Activated naive CD8-positive, alpha-beta T cell treated with anti-CD3 and anti-CD28 coated beads for 36 hours (primary cell): ENCODE measurements at places on chromosomes 13 and 19. TPM values are rescaled to one million over a fixed set of nuclear protein-coding genes. Genes with fewer than 3 reads are reported as not detected.

ZNF844 gene
- 4.8 TPM for total RNA-seq

PSG7 gene
- total RNA-seq = not detected

JSRP1 gene
- total RNA-seq = 0.45 TPM

GAS6 gene
- 0.27 TPM for total RNA-seq

FFAR2 gene
- total RNA-seq = not detected

ZNF865 gene
- total RNA-seq = 10.7 TPM

POU2F2 gene
- 50.8 TPM for total RNA-seq

- no peak for DNase-seq
These were observed 37.1 kb upstream of the RNF113B start for GRCh38 chr13:98214008-98214643.

- DNase-seq = no peak
These were observed 107.2 kb downstream of the FNDC3A start for GRCh38 chr13:49082653-49083536.

DNA sequence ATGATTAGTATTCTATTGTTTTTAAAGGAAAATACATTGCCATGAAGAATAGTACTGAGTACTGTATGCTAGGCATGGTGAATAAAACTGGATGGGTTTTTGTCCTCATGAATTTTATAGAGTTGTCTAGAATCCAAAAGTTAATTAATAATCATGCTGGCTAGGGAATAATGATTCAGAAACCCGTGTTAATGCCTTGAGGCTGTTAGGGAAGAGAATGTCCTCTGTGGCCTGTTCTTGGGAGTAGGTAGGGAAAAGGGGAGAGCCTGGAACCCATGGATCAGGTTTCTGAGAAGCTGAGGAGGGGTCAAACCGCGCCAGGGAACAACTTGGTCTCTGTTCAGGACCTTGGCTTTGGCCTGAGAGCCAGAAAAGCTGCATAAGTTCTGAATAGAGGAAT lies 1376.3 kb upstream of the SLC10A2 start:
- no peak for DNase-seq

DNA sequence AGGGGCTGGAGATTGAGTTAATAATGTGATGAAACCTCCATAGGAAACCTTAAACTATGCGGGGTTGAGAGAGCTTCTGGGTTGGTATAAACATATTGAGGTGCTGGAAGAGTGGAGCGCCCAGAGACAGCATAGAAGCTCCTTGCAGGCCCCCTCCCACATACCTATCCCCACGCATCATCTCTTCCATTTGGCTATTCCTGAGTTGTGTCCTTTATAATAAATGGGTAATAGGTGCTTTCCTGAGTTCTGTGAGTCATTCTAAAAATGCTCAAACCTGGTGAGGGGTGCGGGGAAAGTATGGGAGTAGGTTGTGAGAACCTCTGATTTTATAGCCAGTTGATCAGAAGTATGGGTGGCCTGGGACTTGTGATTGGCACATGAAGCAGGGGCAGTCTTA lies 14.6 kb downstream of the CCDC122 start:
- no peak for DNase-seq

GRCh38 chr19:43444531-43445287 lies 20.7 kb downstream of the LYPD3 start:
- no peak for DNase-seq

DNA sequence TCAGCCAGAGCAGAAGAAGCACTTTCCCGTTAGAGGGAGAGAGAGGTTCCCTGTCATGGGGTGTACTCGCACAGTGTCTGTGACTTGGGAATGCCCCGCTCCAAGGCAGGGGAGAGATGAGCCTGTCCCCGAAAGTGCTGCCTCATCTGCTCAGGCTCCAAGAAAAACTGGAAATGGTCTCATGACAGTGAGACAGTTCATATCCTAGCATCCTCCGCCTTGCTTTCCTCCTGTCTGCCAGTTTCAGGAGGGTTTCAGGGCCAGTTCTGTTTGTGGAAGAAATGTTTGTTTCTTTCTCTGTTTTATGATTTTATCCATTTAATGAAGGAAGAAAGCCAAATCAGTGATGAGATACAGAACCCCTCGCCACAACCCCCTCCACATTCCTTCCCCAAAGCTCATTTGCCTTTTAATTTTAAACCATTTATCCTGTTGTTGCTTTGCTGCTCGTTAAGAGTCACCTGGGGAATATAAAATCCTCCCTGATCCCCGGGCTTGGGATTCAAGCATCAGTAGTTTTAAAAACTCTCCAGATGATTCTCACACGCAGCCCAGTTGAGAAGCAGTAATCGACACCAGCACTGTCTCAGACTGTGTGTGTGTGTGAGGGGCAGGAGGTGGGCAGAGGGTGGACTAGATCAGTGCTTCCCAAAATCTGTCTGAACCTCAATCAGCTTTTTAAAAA lies 144.6 kb upstream of the UBL3 start:
- DNase-seq = no peak

DNA sequence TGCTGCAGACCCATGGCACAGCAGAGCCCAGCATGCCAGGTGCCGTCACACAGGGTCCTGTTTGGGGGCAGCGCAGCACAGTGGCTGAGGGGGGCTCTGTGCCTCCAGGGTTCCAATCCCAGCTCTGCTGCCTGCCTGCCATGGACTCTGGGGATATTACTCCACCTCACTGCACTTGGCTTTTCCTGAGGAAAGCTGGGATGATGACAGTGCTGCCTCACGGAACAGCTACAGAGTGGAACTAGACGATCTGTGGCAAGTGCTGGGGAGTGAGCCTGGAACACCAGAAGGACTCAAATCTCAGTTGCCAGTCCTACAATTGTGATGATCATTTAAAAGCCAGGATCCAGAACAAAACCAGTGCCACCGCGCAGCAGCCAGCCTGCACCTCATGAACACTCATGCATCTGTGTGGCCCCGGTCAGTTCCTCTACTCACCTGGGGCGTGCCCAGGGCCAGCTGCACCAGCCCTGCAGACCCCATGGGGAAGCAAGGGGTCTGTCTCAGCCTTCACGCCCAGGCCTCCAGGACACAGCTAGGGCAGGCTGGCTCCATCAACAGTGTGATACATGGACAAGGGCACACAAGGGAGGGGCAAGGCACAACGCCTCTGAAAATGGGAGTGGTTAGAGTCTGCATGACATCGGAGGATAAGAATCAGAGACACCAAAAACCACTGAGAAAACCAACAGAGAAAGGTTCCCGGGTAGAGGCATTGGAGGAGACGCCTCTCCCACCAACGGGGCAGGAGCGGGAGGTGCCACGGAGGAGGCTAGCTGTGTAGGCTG lies 55.2 kb downstream of the ATP7B start:
- no peak for DNase-seq

DNA sequence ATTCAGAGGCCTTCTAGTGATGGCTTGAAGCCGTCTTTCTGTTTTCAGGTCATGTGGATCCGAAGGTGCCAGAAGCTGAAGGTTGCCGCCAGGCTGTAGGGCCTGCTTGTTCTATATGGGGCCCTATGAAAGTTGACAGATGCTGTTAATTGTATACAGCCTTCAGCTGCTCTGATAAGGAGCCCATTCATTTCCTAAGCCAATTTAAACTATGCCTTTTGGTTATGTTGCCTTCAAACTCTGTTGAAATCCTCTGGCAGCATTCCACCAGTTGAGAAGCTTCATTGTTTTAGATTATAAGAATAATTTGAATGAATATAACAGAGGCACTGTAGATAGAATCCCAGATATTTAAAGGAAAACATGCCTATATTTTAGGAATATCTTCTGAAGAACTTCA lies 34.4 kb downstream of the RAP2A start:
- DNase-seq = no peak

GRCh38 chr13:112933649-112934048 lies 35.4 kb upstream of the MCF2L start:
- DNase-seq = no peak

- DNase-seq = no peak
These were observed 9.9 kb upstream of the ZNF14 start for GRCh38 chr19:19742773-19743172.

DNA sequence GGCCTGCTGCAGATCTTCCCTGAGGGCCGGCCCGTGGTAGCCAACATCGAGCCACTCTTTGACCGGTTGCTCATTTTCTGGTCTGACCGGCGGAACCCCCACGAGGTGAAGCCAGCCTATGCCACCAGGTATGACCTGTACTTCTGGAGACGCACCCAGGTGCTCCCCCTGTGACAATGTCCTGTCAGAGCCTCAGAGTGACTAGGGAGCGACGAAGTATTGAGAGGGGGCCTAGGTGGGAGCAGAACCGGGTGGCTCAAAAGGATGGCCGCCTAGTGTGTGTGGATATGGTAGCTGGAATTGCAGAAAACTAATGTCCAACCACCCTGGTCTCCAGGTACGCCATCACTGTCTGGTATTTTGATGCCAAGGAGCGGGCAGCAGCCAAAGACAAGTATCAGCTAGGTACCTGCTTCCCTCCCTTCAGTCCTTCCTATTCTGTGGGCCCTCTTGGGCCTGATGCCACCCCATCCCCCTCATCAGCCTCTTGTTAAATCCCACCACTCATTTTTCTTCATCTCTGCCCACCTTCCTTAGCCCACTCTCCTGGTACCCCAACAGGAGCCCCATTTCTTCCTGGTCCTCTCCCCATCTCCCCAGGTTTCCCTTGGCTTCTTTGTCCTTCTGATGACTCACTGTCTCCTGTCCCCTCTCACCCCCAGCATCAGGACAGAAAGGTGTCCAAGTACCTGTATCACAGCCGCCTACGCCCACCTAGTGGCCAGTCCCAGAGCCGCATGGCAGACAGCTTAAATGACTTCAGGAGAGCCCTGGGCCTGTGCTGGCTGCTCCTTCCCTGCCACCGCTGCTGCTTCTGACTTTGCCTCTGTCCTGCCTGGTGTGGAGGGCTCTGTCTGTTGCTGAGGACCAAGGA lies 8.4 kb downstream of the EGLN2 start:
- no peak for DNase-seq

GRCh38 chr13:72259528-72259927 lies 392.5 kb upstream of the DACH1 start:
- DNase-seq = no peak

DNA sequence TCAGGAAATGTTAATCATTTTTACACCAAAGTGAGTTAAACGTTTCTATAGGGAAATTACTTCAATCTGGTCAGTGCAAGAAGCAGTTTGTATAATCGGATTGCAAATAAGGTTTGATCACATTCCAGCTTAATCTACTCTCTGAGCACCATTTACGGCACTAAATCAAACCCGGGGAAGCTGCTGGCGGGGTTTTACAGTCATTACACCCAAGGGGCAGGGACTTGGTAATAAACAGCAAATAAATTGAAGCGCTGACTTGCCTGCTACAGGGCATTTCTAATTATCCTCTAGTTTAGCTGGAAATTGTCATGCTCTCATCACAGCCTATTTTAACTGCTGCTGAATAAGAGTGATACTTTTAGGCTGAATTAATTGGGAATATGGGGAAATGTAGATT lies 152.1 kb upstream of the SOX21 start:
- no peak for DNase-seq

DNA sequence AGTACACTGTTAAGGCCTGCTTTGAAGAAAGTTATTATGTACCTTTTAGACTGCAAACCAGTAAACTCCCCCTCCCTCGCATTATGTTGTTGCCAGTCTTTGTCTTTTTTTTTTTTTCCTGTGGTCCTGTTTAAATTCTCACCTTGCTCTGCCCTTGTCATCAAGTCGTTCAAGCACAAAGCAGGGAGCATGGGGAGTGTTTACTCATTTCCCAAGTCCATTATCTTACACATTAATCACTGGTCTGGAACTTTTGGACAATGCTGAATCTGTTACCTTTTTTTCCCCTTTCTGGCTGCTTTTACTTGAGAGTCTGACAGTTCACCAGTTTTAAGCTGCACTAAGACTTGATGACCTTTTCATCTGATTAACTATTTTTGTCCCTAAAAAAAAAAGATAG lies 108.2 kb downstream of the DACH1 start:
- DNase-seq = no peak

DNA sequence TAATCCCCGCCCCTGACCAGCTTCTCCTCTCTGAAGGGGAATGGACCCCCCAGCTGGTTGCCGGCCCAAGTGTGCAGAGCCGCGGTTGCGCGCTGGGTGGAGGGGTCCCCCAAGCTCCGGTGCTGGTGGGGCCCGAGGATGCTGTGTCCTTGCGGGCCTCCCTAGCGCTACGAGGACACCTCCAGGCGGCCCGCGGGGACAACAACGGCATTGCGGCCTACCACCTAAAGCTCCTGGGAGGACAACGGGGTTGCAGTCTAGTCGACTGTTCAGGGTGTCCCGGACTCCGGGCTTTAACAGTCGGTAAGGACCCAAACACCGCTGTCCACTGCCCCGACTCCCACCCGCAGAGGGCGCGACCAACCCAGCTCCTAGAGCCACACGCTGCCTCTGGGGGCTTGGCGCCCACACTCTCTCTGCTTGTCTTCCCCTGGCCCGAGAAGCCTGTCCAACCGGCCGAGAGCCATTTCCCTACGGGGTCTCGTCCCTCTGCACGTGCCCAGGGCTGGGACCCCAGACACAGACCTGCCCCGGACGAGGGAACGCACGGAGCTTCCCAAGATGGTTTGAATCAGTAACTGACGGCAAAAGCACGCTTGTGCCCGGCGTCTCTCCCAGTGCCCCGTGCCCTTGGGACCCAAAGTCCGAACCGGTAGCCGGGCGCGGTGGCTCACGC lies 927 bp upstream of the SDHAF1 start:
- DNase-seq = peak; percentile 37

GRCh38 chr13:83121896-83122295 lies 760.4 kb downstream of the SLITRK1 start:
- DNase-seq = no peak

DNA sequence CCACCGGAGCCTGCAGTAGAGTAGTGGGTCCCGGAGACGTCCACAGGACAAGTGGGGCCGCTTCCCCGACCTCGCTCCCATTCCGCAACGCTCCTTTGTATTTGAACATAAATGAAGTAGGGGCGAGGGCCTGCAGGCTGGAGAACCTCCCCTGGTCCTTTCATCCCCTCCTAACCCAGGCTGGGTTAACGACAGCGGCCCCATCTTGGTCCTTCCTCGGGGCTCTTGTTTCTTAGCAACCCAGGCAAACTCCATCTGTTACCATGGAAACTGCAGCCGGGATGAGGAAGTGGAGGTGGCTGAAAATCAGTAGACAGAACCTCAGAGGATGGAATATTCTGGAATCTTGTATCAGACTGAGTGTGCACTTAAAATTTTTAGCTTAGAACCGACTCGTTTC lies 132.6 kb upstream of the USP29 start:
- DNase-seq = no peak

- DNase-seq = no peak
These were observed 124.9 kb upstream of the CSNK1A1L start for GRCh38 chr13:37230346-37230745.

GRCh38 chr13:29454931-29455481 lies 140.5 kb downstream of the SLC7A1 start:
- DNase-seq = no peak

- no peak for DNase-seq
These were observed 37.1 kb downstream of the AP1M1 start for GRCh38 chr19:16234552-16235445.

GRCh38 chr19:51780270-51780669 lies 14.7 kb upstream of the FPR3 start:
- no peak for DNase-seq

DNA sequence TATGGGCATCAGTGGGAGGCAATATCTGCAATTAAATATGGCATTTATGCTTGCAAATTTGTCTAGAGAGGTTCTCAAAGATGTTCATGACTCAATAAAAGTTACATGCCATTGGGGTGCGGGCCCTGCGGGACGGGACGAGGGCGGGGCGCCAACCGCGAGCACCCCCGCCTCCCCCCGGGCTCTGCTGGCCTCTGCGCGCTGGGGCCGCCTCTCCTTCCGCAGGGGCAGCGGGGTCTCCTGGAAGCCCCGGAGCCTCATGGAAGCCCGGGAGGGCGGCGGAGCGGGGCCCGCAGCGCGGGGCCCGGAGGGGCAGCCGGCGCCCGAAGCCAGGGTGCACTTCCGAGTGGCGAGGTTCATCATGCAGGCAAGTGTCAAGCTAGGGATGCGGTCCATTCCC lies 179.2 kb downstream of the TPTE2 start:
- no peak for DNase-seq
